ENCODE measurements at places on chromosomes 2 and 18.
A peak's percentile ranks its signal among the peaks of the same experiment; 100 is the strongest.

DNA sequence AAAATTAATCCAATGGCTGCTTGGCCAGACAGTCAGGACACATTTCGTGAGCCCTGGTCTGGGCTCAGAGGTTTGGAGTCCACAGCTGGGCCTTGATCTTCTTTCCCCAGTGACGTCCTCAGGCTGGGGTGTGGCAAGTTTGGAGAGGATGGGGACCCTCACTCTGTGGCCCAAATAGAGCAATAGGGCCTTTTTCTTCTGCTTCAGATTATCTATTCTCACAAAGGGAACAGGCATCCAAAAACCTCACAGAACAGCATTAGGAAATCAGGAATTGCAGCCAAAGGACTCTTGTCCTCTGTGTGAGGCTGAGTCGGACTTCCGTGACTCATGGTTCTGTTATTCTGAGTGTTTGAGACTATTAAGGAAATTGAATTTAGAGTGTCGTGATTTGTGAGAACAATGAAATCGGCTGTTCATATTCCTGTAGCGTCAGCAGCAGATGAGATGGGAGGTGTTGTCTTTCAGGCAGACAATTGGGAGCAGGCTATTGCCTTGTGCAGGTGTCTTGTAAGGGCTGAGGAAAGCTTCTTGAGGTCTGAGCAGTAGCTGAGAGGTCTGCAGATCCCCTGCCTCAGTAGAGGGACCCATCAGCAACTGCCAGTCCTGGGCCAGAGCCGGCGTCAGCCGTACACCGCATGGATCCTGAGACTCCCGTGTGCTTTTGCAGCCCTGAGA lies 113.8 kb downstream of the SH3RF3 start:
- DNase-seq = no peak

- no peak for DNase-seq
Observed at GRCh38 chr2:137165968-137166367, 400.6 kb downstream of the THSD7B start.

- no peak for DNase-seq
Observed at GRCh38 chr18:56803051-56803450, 151.9 kb downstream of the WDR7 start.

GRCh38 chr2:133789743-133790142 lies 221.5 kb upstream of the NCKAP5 start:
- DNase-seq = peak; percentile 14

DNA sequence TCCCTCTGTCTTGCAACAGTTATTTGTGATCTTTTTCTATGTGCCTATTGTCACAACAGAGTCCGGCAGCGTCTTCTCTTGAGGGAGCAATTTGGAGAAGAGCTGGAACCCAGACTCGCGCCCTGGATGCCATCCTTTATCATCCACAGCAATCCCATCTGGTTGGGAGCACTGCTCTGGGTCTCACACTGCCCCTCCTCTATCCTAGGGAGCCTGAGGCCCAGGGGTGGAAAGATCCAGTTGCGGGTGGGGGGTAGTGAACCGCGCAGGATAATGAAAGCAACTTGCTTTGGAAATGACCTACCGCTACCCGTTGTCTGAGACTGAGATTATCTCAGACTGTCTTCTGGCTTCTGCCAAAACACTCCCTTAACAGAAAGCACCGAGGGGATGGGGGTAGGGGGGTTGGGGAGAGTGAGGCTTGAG lies 713 bp downstream of the WBP1 start:
- DNase-seq = no peak

DNA sequence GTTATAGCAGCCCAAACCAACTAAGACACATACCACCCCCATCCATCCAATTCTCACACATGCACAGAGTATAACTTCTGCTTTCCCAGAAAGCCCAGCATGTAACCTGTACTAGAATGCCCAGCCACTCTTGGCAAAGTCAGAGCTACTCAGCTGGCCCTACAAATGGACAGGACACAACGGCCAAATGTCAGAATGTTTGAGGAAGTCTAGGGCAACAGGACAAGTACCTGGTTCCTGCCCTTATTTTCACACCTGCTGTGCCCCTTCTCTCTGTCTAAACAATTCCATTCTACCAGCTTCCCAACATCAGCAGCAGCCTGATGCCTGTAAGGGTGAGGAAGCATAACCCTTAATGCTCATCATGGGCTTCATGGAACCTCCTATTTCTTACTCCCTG lies 15.1 kb upstream of the BZW1 start:
- DNase-seq = no peak

GRCh38 chr2:117997872-117998454 lies 15.9 kb downstream of the CCDC93 start:
- no peak for DNase-seq

GRCh38 chr2:11764359-11764758 lies 17.9 kb downstream of the LPIN1 start:
- DNase-seq = peak; percentile 64

DNA sequence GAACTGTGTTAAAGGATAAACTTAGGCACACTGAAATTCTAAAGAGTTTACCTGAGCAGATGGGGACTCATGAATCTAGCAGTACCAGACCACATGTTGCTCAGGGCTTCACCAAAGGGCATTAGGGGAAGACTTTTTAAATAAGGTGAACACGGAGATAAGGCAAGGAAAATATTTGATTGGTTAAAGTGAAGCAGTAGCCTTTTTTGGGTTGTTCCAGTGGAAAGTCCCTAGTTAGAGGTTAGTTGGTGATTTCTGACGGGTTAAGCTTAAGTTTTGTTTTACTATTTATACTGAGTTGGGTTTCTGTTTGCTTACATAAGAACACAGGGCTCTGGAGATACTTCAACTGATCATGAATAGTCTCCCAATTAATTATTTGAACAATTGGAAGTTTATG lies 722.5 kb downstream of the SOCS6 start:
- no peak for DNase-seq

DNA sequence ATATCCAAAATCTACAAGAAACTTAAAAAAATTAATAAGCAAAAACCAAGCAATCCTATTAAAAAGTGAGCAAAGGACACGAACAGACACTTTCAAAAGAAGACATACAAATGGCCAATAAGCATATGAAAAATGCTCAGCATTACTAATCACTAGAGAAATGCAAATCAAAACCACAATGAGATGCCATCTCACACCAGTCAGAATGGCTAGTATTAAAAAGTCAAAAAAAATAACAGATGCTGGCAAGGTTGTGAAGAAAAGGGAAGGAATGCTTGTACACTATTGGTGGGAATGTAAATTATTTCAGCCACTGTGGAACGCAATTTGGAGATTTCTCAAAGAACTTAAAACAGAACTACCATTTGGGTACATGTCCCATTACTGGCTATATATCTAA lies 128.8 kb upstream of the SESTD1 start:
- no peak for DNase-seq

GRCh38 chr18:25033747-25034471 lies 318.1 kb downstream of the ZNF521 start:
- no peak for DNase-seq

GRCh38 chr2:81283081-81283480 lies 978.5 kb upstream of the LRRTM1 start:
- no peak for DNase-seq

DNA sequence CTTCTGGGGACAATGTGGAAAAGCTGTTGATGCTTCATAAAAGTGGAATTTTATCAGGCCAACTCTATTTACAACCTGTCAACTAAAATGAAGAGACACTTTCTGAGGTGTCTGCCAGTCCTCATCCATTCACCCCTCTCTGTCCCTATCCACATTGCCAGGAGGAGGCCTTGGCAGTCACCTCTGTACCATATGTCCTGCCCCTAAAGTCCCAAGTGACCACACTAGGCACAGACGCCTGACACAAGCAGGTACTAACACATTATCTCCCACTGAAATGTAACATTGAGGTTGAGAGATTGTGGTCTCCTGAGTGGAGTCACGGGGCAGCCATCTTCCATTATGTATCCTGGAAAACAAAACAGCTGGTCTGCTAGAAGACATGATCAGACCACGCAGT lies 71.4 kb downstream of the OSBPL1A start:
- DNase-seq = no peak

- peak; percentile 55 for DNase-seq
Observed at GRCh38 chr2:28958689-28959088, 22.4 kb upstream of the TOGARAM2 start.

GRCh38 chr2:100818606-100819369 lies 1.2 kb upstream of the NPAS2 start:
- DNase-seq = peak; percentile 70

DNA sequence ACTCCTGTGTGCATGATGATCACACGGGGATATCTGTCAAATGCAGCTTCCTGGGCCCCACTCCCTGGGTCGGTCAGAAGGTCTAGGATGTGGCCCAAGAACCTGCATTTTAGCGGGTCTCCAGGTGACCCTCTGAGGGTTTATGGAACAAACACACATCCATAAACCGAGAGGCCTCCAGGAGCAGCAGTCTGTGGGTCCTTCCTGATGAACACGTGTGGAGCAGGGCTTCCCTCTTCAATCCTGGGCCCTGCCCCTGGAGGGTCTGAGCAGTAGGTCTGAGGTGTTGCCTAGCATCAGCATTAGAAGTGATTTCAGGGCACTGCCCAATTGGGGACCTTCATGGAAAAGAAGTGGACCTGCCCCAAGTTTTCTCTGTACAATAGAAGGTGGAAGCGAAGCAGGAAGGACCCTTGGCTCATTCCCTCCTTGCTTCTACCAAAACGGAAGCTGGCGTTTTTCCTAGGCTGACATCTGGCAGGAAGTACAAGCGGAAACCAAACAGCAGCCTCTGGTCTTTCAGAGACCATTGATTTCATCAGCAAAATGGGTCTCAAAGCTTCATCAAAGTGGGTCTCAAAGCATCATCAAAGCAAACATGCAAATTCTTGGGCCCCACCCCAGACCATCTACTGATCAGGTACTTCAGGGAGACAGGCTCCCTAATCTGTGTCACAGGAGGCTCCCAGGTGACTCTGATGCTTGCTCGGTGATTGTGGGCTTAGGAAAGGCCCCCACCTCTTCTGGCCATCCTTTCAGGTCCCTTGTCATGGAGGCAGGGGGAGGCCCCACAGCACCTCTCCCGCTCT lies 30.7 kb downstream of the INO80C start:
- DNase-seq = no peak

DNA sequence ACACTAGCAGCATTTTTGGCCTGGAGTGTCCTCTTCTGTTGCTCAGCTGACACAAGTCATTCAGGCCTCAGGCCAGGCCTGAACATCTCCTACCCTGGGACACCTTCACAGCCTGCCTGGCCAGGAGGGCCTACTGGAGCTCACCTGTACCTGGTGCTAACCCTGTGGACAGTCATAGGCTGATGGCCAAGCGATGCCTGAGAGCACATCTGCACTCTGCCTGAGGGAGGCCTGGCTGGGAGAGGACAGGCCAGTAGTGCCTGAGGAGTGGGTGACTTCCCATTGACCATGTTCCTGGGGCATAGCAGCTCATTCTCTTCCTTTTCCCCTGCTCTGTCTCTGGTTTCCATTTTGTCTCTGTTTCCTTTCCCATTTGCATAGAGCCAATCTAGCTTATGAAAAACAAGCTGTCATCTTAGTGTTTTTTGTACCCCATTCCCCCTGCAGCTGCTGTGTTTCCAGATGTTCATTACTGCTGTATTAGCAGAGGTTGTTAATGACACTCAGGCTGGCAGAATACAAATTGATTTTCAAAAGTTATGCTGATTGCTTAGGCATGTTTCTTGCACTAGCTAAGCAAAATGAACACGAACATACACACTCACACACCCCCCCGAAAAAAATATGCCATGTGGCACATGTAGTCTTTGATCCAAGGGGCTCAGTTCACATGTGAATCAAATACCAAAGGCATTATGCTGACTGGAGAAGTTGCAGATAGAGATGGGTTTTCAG lies 149.7 kb upstream of the HS6ST1 start:
- no peak for DNase-seq

DNA sequence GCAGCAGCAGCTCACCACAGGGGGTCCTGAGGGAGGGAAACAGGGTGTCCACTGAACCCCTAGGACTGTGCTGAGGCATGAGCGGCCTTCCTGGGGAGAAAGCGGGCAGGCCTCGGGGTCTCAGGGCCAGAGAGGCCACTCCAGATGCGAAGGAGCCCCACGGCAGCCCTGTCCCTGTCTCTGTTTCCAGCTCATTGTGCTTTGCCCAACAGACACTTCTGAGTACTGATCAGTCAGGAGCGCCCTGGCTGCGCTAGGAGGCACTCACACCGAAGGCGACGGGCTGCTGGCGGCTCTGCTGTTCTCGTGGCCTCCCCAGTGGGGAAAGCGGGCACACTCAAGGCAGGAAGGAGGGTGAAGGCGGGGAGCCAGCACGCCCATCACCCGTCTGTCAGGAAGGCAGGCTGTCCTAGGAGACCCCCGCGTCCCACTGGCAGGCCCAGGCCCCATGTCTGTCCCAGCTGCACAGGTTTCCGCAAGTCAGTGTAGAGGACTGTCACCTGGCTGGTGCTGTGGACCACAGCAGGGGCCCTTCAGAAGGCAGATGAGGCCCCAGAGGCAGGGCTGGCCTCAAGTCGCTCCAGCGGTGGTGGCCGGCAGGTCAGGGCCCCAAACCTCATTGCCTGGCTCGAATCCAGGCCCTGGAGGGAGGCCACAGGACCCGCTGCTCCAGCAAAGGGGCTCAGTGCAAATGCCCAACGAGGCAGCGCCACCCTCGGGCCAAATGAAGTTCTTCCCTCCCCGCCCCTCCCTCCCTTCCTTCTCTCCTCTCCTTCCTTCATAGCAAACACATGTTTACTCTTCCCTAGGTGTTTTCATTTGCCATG lies 6.8 kb downstream of the ESPNL start:
- DNase-seq = peak; percentile 80

- DNase-seq = no peak
Observed at GRCh38 chr2:18336975-18337374, 223.5 kb downstream of the RDH14 start.

DNA sequence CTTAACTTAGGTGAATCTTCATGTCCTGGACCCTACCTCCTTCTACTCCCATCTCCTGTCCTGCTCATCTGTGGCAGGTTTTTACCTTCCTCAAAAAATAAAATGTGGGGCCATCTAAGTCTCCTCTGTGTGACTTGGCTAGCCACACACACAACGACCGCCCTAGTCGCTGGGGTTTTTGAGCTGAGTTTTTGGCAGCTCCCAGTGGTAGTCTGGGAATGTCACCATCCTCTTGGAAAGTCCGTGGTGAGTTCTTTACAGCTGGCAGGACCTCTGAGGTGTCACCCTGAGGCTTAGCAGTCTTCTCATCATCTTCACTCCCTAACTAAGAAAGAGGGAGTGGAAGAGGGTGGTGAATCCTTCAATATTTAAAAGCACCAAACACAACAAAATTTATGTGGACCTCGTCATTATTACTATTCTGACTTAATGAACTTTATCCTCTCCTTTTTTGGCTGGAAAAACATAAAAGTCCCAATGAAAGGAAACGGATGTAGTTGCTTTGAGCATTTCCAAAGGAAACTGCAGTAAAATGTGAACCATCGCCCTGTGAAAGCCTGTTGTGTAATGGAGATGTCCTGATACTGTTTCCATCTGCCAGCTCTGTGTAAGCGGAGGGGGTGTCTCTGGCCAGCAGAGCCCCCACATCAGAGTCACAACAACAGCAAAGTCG lies 78.6 kb downstream of the VAPA start:
- DNase-seq = no peak
